NB4 (cell line): ENCODE measurements at places on chromosomes 3 and 15.

GRCh38 chr15:78220713-78221112 lies 13.7 kb downstream of the ACSBG1 start:
- no peak for DNase-seq

DNA sequence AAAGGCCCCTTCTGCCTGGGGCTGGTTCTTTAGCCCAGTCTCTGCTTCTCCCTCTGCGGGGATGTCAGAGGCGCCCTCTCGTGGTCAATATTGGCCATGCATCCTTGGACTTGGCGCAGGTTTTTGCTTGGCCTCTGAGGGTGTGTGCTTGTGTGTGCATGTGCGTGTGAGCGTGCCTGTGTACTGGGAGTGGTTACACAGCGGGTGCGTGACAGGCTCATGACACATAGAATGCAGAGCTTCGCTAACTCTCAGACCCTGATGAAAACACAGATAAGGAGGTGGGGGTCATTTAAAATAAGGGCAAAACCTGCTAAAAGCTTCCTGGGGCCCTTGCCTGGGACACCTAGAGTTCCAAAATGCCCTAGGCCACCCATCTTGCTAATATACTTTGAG lies 160.9 kb downstream of the SMAD6 start:
- DNase-seq, result peak; percentile 79

DNA sequence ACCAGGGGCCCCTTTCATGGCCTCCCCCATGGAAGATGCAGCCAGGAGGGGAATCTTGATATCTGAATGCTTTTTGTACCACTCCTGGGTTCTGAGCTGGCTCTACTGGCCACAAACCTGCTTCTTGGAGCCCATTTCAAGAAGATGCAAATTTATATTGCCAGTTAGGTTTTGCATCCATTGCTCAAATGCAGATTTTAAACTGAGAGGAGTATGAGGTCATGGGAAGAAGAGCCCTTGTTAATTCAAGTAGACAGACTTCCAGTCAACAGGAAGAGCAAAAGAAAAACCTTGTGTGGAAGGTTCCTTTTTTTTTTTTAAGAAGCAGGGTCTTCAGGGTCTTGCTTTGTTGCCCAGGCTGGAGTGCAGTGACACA lies 133.5 kb downstream of the PDZRN3 start:
- DNase-seq, result no peak

DNA sequence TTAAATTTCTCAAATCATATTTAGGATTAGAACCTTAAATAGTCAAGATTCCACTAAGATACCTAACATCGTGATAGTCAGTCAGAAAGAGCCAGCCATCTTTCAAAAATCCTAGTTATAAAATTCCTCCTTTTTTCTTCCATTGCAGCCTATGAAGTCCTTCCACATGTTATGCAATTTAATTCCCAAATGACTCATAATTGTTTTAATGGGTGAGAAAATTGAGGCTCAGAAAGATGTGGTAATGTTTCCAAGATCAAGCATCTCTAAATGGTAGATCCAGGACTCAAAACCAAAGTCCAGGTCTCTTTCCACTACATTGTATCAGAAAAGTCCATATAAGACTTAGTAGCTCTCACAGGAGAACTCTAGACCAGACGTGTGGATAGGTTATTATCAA lies 9.5 kb downstream of the CFAP44 start:
- no peak for DNase-seq

DNA sequence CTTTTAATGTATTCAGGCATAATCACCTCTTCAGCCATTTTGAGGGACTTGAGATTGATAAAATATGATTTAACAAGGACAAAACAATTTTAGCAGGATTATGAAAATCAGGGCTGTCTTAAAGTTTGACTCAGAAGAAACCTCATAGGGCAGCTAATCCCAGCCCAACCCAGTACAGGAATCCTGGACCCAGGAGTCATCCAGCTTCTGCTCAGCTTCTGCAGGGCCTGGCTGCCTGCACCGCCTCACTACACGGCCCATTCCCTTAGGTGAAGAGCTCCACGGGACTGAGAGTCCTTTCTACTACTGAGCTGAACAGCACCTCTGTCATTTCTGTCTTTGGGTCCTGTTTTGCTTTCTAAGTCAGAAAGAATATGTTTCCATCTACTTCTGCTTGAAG lies 37.5 kb downstream of the ARHGAP31 start:
- DNase-seq, result no peak

DNA sequence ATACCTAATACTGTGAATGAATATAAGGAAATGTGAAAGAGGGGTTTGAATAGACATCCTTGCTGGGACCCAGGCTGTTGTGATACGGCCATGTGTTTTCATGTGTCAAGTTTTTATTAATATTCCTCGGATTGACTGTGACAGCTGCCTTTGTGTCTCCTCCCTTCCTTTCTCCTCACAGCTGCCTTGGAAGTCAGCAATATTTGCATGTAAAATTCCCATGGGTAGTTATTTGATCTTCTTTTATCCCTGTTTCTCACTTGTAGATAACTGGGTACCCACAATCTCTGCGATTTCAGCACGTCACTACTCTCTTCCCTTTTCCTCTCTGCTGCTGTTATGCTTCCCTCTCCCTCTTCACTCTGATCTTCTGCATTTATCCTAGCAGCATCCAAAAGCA lies 9.4 kb downstream of the GPR156 start:
- no peak for DNase-seq

DNA sequence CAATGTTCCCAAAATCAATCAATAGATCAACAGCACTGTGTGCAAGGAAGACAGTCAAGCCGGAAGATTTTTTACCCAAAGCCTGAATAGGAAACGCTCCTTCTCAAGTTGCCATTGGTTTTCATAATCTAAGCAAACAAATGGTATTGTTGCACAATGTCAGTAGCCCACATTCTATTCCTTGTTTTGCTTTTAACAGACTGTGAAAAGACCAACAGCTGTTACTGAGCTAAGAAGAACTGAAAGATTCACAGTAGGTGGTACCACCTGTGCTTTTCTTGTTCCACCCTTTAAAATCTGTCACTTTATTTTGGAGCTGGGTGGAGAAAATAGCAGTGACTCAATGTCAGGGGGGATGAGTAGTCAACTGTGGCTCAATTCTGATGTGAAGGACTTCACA lies 357.5 kb upstream of the CADM2 start:
- DNase-seq, result no peak

GRCh38 chr15:48001393-48002039 lies 119.3 kb upstream of the SLC24A5 start:
- peak; percentile 29 for DNase-seq

GRCh38 chr15:38307861-38308641 lies 55.4 kb downstream of the SPRED1 start:
- no peak for DNase-seq

GRCh38 chr15:101093958-101094357 lies 157.9 kb downstream of the CHSY1 start:
- no peak for DNase-seq

DNA sequence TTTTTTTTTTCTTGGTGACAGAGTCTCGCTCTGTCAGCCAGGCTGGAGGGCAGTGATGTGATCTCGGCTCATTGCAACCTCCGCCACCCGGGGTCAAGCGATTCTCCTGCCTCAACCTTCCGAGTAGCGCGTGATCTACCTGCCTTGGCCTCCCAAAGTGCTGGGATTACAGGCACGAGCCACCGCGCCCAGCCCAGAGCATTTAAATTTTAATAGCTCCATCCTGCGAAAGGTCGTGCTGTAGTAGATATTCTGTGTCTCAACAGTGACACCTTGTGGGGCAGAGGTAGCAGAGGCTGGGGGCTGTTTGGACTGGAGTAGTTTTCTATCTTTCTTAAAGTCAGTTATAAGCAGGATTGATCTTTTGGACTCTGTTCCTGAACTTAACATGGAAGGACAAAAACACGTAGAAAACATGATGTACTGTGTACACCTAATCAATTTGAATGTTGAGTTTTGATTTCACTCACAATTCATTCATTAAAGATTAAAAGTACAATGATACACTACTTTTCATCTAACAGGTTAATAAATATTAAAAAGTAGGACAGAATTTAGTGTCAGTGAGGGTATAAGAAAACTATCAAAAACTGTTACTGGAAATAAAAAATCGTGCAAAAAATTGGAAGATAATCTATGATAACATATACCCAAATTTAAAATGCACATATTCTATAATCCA lies 11.0 kb upstream of the PDCD6IP start:
- DNase-seq, result peak; percentile 80

DNA sequence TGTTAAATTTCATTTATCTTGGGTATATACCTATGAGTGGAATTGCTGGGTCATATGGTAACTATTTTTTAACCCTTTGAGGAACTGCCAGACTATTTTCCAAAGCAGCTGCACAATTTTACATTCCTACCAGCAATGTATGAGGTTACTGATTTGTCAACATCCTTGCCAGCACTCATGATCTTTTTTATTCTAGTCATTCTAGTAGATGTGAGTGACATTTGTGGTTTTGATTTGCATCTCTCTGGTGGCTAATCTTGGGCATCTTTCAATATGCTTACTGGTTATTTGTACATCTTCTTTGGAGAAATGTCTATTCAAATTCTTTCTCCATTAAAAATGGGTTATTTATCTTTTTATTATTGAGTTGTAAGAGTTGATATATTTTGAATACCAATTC lies 21.3 kb upstream of the LRRC58 start:
- no peak for DNase-seq

DNA sequence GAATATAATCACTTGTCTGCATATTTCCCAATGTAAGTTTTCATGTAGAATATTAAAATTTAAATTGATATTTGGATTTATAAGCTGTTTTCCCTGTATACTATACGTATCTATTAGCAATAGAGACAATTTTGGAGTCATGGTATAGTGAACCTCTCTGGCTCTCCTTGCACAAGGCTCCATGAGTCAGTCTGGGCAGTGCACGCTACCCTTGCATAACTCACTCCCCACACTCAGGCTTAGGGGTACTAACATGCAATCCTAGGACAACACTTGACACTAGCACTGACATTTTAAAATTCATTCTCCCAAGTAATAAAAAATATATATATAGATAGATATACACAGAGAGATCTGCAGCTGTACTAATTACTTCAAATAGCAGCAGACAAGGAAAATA lies 39.2 kb downstream of the SLC24A1 start:
- DNase-seq, result peak; percentile 64

- DNase-seq, result no peak
Observed at GRCh38 chr3:98710067-98710659, 53.0 kb upstream of the ST3GAL6 start.

DNA sequence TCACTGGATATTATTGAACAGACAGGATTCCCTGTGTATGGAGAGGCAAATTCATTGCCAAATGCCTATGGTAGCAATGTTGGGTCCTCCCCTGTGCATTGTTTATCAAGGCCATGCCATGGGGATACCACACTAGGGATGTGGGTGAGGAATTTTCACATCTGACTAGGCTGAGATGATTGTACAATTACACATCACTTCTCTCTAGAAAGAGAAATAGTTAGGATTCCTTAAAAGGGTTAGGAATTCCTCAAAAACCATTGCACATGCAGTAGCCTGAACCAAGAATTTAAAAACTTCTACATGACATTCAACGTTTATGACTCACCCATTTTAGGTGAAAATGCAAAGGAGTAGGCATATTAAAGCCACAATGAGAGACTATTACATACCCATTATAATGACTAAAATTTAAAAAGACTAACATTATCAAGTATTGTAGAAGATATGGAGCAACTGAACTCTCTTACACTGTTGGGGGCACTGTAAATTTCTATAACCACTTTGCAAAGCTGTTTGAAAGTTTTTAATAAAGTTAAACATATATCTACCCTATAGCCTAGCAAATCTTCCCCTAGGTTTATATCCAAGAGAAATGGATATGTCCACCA lies 175.9 kb downstream of the THRB start:
- DNase-seq, result no peak

GRCh38 chr15:35738370-35738769 lies 192.4 kb upstream of the DPH6 start:
- DNase-seq, result no peak

- peak; percentile 60 for DNase-seq
Observed at GRCh38 chr3:177358977-177359592, 161.8 kb upstream of the TBL1XR1 start.

DNA sequence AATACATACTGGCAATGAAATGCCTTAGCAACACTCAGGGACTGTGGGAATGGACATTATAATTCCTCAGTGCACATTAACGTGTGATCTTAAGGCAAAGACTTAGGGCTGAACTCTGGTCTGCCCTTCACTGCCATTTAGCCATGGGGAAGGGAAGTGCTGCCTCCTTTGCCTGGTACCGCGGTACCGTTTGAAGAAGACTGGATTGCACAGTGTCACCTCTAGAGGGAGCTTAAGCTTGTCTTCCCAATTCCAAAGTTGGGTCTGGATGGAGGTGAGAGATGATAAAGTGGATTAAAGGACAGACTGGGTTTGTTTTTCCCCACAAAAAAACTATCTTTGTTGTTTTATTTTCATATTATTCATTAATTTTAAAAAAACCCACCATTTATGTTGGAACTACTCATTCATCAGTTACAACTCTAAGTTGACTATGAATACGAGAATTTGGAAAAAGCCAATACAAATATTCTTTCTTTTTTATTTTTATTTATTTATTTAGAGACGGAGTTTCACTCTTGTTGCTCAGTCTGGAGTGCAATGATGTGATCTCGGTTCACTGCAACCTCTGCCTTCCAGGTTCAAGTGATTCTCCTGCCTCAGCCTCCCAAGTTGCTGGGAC lies 60.0 kb upstream of the SYN2 start:
- DNase-seq, result peak; percentile 16

DNA sequence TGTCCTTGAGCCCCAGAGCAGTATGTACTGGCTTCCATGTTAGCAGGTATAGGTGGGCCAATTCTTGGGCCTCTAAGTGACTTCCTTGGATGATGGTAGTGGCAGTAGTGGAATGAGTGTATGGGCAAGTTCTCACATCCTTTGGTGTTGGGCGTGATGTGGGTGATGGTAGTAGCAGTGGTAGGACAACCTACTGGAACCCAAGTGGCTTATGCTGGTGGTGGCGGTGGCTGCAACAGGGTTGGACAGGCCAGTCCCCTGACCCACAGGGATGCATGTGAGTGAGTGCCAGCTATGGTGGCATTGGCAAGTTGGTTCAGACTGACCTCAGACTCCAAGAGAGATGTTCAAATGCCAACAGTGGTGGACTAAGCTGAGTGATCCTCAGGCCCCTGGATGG lies 1228.2 kb downstream of the ROBO2 start:
- DNase-seq, result no peak

- DNase-seq, result no peak
Observed at GRCh38 chr15:56628893-56629532, 104.3 kb downstream of the ZNF280D start.

GRCh38 chr15:66679657-66680108 lies 22.4 kb upstream of the SMAD6 start:
- no peak for DNase-seq
